ENCODE measurements at places on chromosomes 12 and 14.

DNA sequence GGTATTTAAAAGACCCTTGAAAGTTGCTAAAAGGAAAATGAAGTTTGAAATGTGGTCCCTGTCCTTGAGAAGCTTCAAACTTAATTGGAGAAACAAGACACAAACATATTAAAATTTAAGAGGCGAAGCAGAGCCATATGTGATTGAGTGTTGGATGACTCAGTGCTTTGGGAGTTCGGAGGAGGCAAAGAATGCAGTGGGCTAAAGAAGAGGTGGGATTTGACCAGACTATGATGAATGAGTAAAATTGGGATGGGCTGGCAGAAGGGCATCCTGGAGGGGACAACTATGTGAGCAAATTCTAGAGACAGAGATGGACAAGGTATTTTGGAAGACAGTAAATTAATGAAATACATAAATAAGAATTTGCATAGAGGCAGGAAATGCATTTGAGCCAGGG is 358.6 kb downstream of the EGLN3 start:
- no peak for DNase-seq

GRCh38 chr14:22597771-22598098 is 365 bp upstream of the ABHD4 start:
- no peak for DNase-seq

DNA sequence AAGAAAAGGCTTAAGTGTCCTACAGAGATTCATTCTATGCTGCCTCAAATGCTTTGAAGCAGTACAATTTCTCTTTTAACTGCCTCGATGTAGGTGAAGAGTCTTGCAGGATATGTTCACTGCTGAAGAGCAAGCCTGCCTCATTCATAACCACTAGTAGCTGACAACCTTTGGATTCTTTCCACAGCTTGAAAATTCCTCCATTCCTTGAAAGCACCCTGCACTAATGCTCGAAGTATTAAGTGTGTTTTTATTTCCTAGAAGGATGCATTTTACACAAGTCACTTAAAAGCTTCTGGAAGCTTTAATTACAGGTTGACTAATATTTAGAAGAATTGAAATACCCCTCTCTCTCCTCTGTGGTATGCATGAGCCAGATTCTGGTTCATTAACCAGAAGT is 429.4 kb downstream of the DIO2 start:
- DNase-seq = no peak

DNA sequence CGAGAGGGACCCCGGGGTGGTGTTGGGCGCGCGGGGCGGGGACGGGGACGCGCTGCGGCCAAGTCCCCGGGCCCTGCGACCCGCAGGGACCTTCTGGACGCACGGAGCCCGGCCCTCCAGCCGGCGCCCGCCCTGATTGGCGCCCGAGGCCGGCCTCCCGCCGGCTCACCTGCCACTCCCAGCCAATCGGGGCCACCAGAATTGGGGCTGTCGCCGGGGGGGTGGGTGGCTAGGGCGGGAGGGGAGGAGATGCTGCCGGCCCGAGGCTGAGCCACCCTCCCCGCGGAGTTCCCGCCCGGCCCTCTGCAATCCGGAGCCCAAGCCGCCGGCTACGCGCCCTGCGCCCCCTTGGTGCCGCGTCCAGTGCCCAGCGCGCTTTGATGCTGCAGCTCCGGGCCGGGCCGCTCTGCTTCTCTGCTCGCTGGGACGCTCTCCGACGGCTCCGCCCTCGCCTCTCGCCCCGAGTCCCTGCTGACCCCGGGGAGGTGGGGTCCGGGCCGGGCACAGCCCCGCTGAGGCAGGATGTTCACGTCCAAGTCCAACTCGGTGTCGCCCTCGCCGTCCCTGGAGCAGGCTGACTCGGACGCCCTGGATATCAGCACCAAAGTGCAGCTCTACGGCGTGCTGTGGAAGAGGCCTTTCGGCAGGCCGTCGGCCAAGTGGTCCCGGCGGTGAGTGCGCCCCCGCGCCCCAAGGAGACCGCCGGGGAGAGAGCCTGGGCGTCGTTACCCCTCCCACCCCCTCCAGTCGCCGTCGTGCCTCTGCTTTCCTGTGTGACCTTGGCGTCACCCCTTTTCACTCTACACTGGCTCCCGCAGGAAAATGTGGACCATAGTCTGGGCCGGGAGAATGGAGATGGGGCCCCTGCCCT is at the start of gene PLEKHD1:
PLEKHD1 (plus strand) TSS at position 285 of the 871 bp plus-strand sequence; CDS start at position 523, 238 bp downstream.
- peak; percentile 30 for DNase-seq

GRCh38 chr14:60116181-60116580 is 24.5 kb downstream of the PCNX4 start:
- DNase-seq = no peak

DNA sequence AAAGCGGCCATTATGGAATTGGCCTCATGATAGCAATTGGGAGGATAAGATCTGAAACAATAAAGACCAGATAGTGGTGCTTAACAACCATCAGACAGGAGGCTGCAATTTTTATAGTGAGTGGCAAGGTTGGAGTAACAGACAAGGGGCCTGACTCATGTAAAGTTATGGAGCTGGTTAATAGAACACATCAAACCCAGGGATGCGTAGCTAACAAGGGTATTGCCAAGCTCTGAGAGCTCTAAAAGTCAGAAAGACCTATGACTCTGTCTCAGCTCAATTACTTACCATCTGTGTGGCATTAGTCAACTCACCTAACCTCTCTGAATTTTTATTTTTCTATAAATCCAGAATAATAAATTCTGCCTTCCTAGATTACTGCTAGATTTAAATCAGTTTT is 1731.5 kb upstream of the FLRT2 start:
- DNase-seq = no peak

- DNase-seq = no peak
Measured at GRCh38 chr12:120688527-120689071, 1.6 kb downstream of the MLEC start.

DNA sequence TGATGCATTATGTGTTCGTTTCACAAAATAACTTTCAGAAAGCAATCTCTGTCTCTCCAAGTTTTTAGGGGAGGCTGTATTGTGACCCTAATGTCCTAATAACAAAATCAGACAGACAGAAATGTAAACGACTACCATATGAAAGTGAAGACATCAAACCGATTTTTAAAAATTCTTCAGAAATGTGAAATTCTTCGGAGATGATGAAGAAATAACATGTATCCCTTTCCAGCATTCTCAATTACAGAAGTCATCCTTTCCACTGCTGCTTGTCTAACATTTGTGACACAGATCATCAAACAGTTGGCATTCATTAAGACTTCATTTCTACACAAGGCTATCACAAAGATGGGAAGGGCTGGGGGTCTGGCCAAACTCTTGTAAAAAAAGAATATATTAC is 41.0 kb downstream of the DMAC2L start:
- DNase-seq = no peak

DNA sequence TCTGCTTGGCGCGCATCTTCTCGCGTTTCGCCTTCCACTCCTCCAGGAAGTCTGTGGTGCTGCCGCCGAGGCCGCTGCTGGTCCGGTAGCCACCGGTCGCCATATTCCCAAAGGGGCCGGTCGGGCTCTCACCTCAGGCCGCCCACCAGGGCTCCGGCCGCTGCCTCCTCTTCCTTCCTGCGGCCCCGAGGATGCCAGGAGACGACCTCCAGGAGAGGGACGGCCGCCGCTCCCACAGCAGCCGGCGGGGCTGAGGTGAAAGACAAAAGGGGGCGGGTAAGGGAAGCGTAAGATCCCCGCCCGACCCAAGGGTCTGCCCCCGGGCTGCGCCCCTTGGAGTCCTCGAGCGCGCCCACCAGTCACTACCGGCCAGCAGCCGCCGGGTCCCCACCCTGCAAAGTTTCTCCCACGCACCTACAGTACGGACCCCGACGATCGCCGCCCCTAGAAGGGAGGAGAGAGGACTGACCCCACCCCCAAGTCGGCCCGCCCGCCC is 574 bp downstream of the PAWR start:
- peak; percentile 63 for DNase-seq

GRCh38 chr12:82954572-82954971 is 267.9 kb downstream of the TMTC2 start:
- no peak for DNase-seq

DNA sequence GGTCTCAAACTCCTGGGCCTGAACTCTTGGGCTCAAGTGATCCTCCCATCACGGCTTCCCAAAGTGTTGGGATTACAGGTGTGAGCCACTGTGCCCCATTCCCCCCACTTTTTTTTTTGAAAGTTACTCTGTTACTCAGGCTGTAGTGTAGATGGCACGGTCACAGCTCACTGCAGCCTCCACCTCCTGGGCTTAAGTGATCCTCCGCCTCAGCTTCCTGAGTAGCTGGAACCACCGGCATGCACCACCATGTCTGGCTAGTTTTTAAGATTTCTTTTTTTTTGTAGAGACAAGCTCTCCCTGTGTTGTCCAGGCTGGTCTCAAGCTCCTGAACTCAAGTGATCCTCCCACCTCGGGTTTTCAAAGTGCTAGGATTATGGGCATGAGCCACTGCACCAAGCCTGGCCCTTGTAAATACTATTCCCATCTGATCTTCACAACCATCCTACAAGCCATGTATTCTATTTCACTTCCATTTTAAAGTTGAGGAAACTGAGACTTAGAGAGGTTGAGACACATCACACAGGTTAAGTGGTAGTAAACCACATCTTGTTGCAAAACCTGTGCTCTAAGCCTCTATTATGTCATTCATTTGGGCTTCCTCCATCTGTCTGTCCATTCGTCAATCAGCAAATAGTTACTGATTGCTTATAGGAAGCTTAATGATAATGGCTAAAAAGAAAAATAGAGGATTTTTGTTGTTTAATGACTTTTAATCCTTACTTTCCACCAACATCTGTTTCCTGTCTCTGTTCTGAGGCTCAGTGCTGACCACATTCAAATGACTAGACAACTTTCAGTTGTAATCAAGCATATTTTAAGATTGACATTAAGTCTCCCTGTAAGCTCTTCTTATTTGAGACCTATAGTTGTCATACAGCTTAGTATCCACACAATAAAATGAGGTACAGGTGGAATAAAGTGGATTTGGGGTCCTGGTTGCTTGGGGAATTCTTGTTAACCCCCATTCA is 9.2 kb downstream of the ASCL4 start:
- no peak for DNase-seq

- no peak for DNase-seq
Measured at GRCh38 chr14:91555531-91555930, 45.4 kb upstream of the PPP4R3A start.

DNA sequence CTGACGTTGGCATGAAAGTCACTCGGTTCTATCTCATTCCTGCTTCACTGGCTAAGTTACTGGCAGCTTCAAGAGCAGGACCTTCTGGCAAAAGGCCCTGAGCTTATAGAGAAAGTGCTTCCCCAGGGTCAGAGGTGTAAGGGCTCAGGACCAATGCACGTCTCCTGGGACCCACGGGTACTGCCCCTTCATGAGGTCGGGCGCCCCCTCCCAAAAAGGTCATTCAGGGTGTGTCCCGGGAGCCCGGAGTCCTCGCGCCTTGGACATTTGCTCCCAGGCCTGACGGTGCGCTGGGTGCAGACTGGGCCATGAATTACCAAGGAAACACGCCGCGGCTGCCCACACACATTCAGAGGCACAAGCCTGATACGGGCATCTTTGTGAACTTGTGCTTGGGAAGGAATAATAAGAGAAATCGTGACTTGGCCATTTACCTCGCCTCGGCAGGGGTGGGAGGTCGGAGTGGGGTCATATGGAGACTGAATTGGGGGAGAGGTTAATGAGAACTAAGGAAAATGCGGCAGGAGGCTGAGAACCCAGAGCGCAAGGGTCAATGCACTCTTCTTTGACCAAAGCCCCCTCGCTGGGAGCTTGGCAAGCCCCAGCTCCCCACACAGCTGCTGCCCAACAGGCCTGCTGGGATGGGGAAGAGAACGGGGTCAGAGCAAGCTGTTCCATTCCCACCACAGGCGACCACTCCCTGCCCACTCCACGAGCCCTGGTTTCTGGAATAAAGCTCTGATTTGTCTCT is 15.7 kb upstream of the SLC6A12 start:
- DNase-seq = no peak

GRCh38 chr12:12872934-12873275 is 18.5 kb upstream of the GPRC5A start:
- no peak for DNase-seq

DNA sequence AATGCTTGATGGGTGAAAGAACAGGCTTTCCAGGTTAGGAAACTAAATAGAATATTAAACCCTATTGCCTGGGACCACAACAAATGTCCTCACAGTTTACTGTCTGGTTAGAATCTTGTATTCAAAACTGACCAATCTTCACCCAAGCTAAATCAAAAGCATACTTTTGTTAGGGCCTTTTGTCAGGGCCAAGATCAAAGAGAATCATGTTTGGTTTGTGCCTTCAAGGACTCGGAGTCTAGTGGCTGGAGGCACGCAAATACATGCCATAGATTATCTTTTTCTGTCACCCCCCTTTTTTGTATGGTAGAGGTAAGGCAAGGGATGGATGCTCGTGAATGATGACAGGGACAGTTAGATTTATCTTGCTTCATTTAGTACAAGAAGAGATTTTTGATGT is 51.1 kb upstream of the AKAP6 start:
- no peak for DNase-seq

DNA sequence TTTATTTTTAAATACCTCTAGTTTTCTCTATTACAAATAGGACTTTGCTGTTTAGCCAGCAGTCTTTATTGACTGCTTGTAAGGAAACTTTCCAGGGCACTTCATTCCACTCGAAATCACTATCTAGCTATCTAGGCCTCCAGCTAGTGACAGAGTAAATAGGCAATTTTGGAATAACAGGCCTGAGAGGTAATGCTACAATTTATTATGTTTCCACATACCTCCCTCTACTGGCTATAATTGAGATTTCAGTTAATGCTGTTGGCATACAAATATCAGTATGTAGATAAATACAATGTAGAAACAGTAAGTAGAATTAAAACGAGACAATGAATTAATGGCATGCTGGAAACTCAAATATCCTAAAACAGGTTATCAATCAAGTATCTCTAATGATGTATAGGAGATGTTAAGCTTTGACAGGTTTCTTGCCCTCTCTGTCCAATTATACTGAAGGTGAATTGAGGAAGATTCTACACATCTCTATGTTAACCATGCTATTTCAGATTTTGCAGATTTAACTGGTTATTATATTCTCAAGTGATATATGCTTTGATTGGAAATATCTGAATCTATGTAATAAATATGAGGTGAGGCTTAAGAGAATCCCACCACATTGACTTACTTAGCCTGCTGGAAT is 7.2 kb downstream of the DTD2 start:
- peak; percentile 43 for DNase-seq

GRCh38 chr14:57290751-57291150 is 22.0 kb downstream of the AP5M1 start:
- no peak for DNase-seq

- no peak for DNase-seq
Measured at GRCh38 chr14:50311337-50311971, 575 bp downstream of the L2HGDH start.

GRCh38 chr12:90036637-90037036 is 328.0 kb upstream of the ATP2B1 start:
- DNase-seq = no peak

GRCh38 chr12:57899010-57899662 is 42.2 kb upstream of the ATP23 start:
- DNase-seq = peak; percentile 62

- no peak for DNase-seq
Measured at GRCh38 chr12:41743835-41744234, 400.8 kb downstream of the GXYLT1 start.

Data from NCI-H774 (cell line).